ENCODE measurements at places on chromosomes 3 and 15. TPM values are rescaled to one million over a fixed set of nuclear protein-coding genes. Genes with fewer than 3 reads are reported as not detected.
A peak's percentile ranks its signal among the peaks of the same experiment; 100 is the strongest.

DNA sequence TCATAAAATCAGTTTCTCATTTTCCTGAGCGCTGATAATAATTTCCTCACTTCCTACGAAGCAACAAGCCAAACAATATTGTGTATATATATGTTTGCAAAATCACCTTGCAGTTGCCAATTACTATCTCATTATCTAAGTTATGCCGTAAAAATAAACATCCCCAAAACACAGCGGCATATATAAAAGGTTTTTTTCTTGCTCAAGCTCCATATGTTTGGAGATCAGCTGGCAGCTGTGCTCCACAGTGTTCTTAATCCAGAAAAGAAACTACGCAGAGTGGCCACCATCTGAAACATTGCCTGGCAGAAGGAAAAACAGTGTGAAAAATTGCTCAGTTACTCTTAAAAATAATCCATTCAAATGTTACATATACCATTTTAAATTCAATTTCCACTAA lies 951.4 kb downstream of the PLOD2 start:
- no peak for DNase-seq

GRCh38 chr3:170506556-170506955 lies 79.3 kb downstream of the SLC7A14 start:
- DNase-seq, result peak; percentile 84

DNA sequence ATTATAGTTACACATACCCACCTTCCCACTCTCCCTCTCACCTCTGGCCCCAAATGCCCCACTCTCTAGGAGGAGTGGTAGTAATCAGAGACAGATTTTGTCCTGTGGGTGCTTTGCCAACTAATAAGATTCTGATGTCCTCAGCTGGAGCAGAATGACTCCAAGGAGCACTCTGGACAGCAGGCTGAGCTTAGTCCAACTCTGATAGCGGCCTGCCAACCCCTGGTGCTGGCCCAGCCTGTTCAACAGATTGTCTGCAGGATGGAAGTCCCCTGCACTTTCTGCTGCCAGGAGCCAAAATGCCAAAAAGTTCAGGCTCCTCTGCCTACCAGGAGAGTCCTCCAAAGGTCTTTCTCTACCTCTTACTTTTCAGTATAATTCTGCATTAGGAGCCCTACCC lies 160.5 kb upstream of the UMPS start:
- DNase-seq, result no peak

- peak; percentile 68 for DNase-seq
Measured at GRCh38 chr15:77966540-77967234, 110.8 kb downstream of the TBC1D2B start.

GRCh38 chr3:50455161-50456018 lies 48.0 kb downstream of the CACNA2D2 start:
- no peak for DNase-seq

GRCh38 chr15:28013480-28013879 lies 85.6 kb downstream of the OCA2 start:
- DNase-seq, result no peak

GRCh38 chr3:16423947-16424673 lies 89.4 kb downstream of the RFTN1 start:
- DNase-seq, result no peak

DNA sequence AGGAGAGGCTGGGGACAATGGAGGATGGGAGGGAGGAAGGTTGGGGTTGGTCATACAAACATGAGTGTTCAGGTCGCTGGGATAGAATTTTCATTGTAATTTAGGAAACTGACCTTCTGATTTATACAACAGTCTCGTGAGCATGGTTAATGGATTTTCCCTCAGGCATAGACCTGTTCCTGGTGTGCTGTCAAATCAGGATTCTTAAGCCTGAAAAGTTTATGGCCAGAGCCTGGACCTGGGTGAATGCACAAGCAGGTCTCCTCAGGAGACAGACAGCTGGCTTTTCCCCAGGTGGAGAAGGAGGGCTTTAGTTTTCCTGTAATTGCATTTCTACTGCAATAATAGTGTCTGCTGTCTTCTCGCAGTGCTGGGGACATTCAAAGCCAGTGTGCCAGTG lies 338.0 kb downstream of the SHQ1 start:
- DNase-seq, result no peak

- DNase-seq, result no peak
Measured at GRCh38 chr3:171532294-171532693, 72.1 kb upstream of the TNIK start.

DNA sequence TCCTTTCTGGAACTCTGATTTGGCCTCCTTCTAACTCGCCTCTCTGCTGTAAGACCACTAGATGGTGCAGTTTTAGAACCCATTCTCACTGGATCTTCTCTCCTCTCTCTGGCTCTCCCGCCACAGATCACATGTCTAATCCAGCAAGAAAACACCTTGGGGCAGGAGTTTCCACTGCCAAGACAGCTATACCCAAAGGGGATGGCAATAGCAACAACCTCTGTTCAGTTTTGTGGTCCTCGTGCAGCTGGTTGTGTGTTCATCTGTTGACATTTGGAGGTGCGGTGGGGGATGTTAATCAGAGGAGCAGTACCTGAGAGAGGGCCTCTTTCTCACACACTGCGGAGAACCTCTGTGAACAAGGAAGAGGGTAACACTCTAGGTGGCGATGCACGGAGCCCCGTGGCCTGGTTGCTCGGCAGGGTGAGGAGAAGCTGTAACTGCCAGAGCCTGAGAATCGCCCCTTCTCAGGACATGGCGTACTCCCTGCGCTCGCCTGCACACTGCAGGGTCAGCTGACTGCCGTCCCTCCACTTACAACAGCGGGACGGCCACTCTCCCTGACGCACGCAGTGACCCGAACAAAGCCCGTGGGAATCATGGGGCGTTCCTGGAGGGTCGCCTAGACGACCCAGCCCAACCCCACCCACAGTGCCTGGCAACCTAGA lies at the start of gene TEX55:
TSS of gene TEX55 (plus strand) at position 666 of the 668 bp plus-strand sequence. CDS start 25 bp downstream, outside the sequence.
- DNase-seq, result peak; percentile 64

- no peak for DNase-seq
Measured at GRCh38 chr15:27342991-27343390, 372.0 kb downstream of the GABRG3 start.

GRCh38 chr15:87118435-87118834 lies 1038.8 kb downstream of the AGBL1 start:
- DNase-seq, result no peak

The GHRL gene
- not detected for total RNA-seq

The FETUB gene
- total RNA-seq, result not detected

The ARGFX gene
- not detected for total RNA-seq

The TYRO3 gene
- 12.3 TPM for total RNA-seq

The RBP2 gene
- not detected for total RNA-seq

The ARHGEF26 gene
- 8.3 TPM for total RNA-seq

The FGF12 gene
- not detected for total RNA-seq

The BCL2A1 gene
- not detected for total RNA-seq

Data from HT-29 (cell line).